Astrocyte of the cerebellum (primary cell): ENCODE measurements at places on chromosomes 11 and 22.

- DNase-seq = no peak
Observed at GRCh38 chr11:83566950-83567349, 280.8 kb upstream of the CCDC90B start.

GRCh38 chr11:99531468-99531867 is 510.7 kb downstream of the CNTN5 start:
- DNase-seq = no peak

GRCh38 chr11:45168366-45169130 is 22.1 kb downstream of the PRDM11 start:
- no peak for DNase-seq

DNA sequence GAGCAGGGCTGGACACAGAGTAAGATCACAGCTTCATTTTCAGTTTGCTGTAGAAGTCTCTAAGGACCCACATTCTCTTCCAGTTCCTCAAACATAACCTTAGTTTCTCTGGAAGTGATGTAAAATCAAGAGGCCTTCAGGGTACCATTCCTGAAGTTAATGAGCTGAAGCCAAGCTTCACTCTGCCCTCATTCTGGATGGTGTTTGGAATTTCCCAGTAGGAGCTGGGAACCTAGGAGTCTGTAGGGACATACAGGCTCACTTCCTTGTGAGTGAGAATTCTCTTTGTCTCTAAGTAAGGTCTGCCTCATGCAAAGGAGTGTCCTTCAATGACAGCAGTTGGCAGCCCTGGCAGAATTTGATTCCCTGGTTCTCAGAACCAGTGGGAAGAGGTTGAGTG is 142.4 kb upstream of the NARS2 start:
- no peak for DNase-seq

- no peak for DNase-seq
Observed at GRCh38 chr11:22536071-22536470, 89.6 kb downstream of the FANCF start.

DNA sequence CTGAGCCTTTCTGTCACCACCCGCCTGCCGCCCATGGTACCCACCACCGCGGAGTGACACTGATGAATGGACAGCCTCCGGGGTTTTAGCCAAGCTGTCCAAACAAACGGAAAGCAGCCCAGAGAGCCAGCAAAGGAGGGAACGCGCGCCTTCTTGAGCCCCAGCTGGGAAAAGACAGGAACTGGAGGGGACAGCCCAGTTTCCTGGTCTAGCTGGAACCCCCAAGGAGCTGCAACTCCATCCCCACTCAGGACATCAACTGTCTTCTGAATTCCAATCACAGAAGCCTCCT is 33.7 kb downstream of the SHISAL1 start:
- no peak for DNase-seq

GRCh38 chr11:86155200-86155844 is 86.4 kb upstream of the PICALM start:
- no peak for DNase-seq

DNA sequence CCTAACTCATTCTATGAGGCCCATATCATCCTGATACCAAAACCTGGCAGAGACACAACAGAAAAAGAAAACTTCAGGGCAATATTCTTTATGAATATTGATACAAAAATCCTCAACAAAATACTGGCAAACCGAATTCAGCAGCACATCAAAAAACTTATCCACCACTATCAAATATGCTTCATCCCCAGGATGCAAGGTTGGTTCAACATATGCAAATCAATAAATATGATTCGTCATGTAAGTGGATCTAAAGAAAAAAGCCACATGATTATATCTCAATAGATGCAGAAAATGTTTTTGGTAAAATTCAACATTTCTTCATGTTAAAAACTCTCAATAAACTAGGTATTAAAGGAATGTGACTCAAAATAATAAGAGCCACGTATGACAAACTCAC is 40.9 kb downstream of the JRKL start:
- DNase-seq = no peak

GRCh38 chr11:35916270-35916669 is 27.6 kb upstream of the LDLRAD3 start:
- no peak for DNase-seq

DNA sequence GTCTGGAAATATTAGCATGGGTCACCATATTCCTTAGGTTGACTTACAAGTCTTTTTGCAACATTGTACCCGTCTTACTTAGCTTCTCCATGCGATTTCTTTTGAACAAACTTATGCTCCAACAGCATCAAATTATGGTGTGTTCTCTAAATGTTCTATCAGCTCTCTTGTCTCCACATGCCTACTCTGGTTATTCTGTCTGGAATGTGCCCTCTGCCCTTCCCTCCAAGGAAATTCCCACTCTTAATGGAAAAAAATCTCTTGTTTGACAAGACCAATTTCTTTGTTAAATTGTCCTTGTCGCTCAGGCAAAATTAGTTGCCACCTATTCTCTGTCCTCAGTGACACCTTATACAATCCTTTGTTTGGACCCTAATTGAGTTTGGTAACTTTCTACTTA is 522.8 kb upstream of the LUZP2 start:
- no peak for DNase-seq

- DNase-seq = no peak
Observed at GRCh38 chr22:34114406-34114805, 194.1 kb upstream of the LARGE1 start.

DNA sequence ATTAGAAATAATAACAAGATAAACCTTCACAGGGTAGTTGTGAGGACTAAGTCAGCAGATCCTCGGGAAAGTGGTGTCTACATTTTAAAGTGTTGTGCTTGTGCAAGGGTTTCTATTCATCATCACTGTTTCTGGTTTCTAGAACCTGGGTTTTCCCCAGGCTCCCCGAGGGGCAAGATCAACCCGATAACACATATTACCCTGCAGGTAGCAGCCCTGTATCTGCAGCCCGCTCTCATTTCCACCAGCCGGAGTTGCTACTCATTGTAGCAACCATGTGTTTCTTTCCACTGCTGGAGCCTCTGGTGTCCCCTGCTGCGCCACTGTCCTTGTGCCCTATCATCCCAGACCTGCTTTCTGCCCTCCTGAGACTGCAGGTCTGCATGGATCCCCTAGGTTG is 67.0 kb downstream of the MIAT start:
- no peak for DNase-seq

- DNase-seq = no peak
Observed at GRCh38 chr22:29312218-29313125, 3.0 kb downstream of the RASL10A start.

GRCh38 chr22:41830174-41830573 is 2.7 kb upstream of the SREBF2 start:
- no peak for DNase-seq

DNA sequence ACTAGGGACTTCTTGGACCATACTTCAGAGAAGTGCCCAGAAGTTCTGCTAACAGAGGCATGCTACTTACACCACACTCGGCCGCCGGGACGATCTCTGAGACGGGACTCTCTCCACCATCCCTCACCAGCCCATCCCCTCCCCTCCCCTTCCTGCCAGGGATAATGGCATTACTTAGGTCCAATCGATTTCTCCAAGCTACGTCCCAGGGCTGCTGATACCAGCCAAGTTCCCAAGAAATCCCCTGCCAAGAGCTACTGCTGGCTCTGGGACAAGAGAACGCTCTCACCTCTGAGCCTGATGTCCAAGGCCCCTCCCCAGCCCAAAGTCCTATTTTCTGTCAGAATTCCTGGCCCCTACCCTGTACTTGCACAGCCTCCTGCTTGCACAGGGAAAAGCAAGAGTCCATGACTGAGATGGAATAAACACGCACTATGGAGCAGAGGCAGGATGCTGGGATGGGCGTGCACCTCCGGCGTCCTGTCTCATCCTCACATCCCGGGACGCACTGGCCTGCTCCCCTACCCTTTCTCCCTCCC is 42.7 kb downstream of the GDPD5 start:
- DNase-seq = no peak
